ENCODE measurements at places on chromosomes 6 and 20. TPM values are rescaled to one million over a fixed set of nuclear protein-coding genes. Genes with fewer than 3 reads are reported as not detected.

- H3K27ac ChIP-seq: no peak overlapping the region
- H3K27me3 ChIP-seq: no peaks in the 10 kb centered on the region
- no peak overlapping the region for H3K4me3 ChIP-seq
- DNase-seq: no peak
These were observed 262.4 kb downstream of the PLCB1 start for GRCh38 chr20:8394308-8394945.

GRCh38 chr6:3326184-3326971, 67.6 kb downstream of the PSMG4 start:
- no peak overlapping the region for H3K4me3 ChIP-seq
- no peaks in the 10 kb centered on the region for H3K27me3 ChIP-seq
- no peaks in the 10 kb centered on the region for H3K36me3 ChIP-seq
- no peak overlapping the region for H3K27ac ChIP-seq
- no peak for DNase-seq
- peaks cover 2% of the 10 kb centered on the region for H3K4me1 ChIP-seq

Gene DLK2
- total RNA-seq: not detected

Gene LY6G6C
- not detected for total RNA-seq

GRCh38 chr6:35925961-35926360, 5.1 kb upstream of the SRPK1 start:
- no peak overlapping the region for H3K27ac ChIP-seq
- peaks cover 14% of the 10 kb centered on the region for H3K27me3 ChIP-seq
- H3K4me3 ChIP-seq: no peak overlapping the region

Gene NKX2-4
- not detected for total RNA-seq

- DNase-seq: no peak
- H3K4me3 ChIP-seq: no peak overlapping the region
- no peak overlapping the region for H3K27ac ChIP-seq
- no peaks in the 10 kb centered on the region for H3K27me3 ChIP-seq
- no peaks in the 10 kb centered on the region for H3K36me3 ChIP-seq
These were observed 32.5 kb downstream of the NT5E start for GRCh38 chr6:85482206-85482904.

- peaks cover 9% of the 10 kb centered on the region for H3K4me1 ChIP-seq
- DNase-seq: no peak
- no peaks in the 10 kb centered on the region for H3K27me3 ChIP-seq
These were observed 426 bp downstream of the TRMT6 start for GRCh38 chr20:5949943-5950270.

Gene TREML2
- total RNA-seq: not detected

GRCh38 chr20:61588411-61589385, 336.6 kb downstream of the CDH4 start:
- H3K4me1 ChIP-seq: peaks cover 3% of the 10 kb centered on the region
- H3K27ac ChIP-seq: no peak overlapping the region
- no peaks in the 10 kb centered on the region for H3K27me3 ChIP-seq
- DNase-seq: no peak

DNA sequence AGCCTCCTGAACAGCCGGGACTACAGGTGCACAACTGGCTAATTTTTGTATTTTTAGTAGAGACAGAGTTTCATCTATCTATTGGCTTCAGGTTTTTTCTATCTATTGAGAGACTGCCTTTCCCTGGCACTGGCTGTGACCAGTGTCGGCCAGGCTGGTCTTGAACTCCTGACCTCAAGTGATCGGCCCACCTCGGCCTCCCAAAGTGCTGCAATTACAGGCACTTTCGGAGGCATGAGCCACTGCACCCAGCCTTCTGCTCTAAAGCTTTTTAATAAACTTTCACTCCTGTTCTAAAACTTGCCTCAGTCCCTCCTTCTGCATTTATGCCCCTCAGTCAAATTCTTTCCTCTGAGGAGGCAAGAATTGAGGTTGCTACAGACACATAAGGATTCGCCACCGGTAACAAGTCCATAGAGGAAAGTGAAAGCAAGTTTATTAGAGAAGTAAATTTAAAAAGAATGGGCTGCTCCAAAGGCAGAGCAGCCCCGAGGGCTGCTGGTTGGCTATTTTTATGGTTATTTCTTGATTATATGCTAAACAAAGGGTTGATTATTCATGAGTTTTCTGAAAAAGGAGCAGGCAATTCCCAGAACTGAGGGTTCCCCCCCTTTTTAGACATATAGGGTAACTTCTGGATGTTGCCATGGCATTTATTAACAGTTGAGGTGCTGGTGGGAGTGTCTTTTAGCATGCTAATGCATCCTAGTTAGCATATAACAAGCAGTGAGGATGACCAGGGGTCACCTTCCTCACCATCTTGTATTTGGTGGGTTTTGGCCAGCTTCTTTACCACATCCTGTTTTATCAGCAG, 44.8 kb upstream of the RNGTT start:
- no peak for DNase-seq
- peaks cover 3% of the 10 kb centered on the region for H3K4me1 ChIP-seq
- H3K27ac ChIP-seq: no peak overlapping the region
- no peaks in the 10 kb centered on the region for H3K36me3 ChIP-seq
- no peaks in the 10 kb centered on the region for H3K27me3 ChIP-seq
- H3K4me3 ChIP-seq: no peak overlapping the region

Gene PARD6B
- total RNA-seq: 31.0 TPM

Gene TMEM74B
- 4.2 TPM for total RNA-seq

- no peaks in the 10 kb centered on the region for H3K36me3 ChIP-seq
- DNase-seq: peak; percentile 56
- peak overlapping the region; percentile 2 for H3K4me3 ChIP-seq
- H3K27ac ChIP-seq: peak overlapping the region; percentile 80
- H3K27me3 ChIP-seq: peaks cover 14% of the 10 kb centered on the region
These were observed 65.7 kb downstream of the SRC start for GRCh38 chr20:37411408-37412219.

- H3K4me3 ChIP-seq: no peak overlapping the region
- H3K27ac ChIP-seq: no peak overlapping the region
- no peaks in the 10 kb centered on the region for H3K27me3 ChIP-seq
- DNase-seq: no peak
These were observed 85.0 kb upstream of the SMLR1 start for GRCh38 chr6:130742131-130742681.
